Left cardiac atrium (tissue), 4 donors: ENCODE measurements at places on chromosomes 1 and 21. TPM values are rescaled to one million over a fixed set of nuclear protein-coding genes. Genes with fewer than 3 reads are reported as not detected.
A peak's percentile ranks its signal among the peaks of the same experiment; 100 is the strongest.

DNA sequence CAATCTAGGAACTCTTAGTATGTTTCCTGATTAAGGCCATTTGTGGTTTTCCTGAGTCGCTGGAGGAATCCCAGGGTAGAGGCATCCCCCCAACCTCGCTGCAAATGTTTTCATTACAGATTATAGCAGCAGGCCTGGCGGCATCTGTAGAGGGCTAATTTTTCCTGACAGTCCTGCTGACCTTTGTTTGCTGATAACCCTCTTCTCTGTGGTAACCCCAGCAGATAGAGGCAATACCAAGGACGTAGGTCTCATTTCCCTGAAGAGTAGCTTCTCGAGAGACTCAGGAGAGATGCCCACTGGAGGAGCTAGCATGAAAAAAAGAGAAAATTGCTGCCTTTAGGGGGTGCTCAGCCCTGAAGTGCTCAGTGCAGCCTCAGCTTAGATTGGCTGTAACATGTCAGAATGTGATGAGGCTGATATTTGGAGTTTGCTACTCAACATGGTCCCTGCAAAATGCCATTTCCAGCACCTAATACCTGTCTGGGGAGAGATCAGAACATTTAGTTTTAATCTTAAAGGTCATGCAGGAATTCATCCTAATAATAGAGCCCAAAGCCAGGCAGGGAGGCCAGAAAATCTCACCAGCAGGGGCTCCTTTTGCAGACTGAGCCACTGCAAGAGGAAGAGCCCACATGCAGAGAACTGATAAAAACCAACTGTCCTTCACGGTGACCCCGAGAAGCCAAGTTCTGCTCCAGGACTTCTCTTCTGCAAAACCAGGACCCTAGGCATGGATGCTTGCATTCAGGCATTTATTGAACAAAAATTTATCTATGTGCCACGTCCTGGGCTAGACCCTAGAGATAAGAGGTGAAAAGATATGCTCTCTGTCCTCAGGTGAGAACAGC lies 184.5 kb downstream of the KAZN start:
- DNase-seq, result no peak

DNA sequence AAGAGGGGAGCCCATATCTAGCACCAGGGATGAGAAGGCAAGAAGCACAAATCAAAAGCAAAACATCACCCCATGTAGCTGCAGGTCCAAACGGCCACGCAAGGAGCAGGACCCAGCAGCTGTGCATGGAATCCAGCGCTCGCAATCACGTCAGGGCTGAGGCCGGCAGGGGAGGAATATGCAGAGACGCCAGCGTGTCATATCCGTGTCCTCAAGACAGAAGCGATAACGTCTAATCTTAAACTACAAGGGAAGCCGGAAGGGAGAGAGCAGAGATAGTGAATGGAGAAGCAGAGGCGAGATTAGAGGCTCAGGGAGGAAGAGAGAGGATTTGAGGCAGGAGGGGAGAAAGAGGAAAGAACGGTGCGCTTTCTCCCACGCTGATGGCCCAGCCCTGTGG lies 39.1 kb downstream of the FBXO2 start:
- peak; percentile 31 for DNase-seq

DNA sequence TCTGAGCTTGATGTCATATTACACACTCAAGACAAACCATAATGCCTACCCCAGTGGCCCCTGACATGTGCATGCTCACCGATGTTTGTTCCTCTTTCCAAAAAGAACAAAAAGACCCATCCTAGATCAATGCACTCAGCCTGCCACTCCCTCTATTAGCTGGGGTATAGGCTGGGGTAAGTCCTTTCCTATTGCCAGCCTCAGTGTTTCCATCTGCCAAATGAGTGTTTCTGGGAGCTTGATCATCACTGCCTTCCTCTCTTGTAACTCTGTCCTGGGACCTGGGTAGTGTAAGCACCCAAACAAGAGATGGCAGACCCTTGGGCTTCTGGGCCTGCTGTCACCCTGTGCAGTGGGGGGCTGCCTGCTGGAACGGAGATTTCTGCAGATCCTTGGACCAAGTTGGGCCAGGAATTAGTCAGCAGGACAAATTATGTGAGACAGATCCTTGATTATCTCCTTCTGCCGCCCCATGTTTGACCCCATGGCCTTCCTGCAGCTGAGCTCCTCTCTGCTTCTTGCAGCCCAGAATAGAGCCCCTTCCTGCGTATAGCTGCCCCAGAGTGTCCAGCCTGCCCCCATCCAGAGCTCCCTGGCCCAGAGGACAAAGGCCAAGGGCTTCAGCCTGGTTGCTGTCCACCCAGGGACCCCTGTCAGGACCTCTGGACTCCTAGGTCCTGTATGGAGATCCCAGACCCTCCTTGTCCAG lies 31.5 kb upstream of the LRP8 start:
- no peak for DNase-seq

DNA sequence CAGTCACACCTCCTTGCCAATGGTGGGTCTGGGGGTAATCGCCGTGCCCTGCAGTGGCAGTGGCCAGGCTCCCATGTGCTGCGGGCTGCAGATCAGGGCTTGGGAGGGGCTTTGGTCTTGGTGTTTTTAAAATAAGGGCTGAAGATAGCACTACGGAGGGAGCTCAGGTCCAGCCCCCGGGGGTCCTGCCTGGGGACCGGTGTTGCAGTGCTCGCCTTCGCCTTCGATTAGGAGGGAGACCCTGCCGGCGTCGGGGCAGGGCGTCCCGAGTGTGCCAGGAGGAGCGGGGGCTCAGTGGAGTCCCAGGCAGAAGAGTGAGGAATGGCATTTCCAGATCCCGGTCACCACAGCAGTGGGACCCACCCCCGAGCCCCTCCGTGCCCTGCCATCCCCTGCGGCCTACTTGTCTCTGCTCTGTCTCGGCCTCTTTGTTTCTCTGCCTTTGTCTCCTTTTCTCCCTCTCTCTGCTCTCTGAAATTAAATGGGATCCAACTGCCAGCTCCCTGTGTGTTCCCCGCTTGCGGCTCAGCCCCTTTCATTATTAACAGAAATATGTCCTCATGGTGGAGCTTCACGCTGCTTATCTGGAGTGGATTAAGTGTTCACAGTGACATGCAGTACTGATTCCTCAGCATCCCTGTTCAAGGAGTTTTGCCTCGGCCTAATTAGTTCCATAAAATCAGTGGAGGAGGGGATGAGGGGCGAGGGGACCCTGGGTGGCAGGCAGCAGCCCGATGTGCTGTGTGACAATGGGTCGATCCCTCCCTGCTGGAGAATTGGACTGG lies 44.4 kb downstream of the DMRTB1 start:
- no peak for DNase-seq

- DNase-seq, result no peak
Measured at GRCh38 chr1:65606426-65606825, 186.0 kb downstream of the LEPR start.

RUNX3 gene
- total RNA-seq, result 2.4 TPM

- DNase-seq, result no peak
Measured at GRCh38 chr1:45952072-45952471, 148.7 kb downstream of the MAST2 start.

DNA sequence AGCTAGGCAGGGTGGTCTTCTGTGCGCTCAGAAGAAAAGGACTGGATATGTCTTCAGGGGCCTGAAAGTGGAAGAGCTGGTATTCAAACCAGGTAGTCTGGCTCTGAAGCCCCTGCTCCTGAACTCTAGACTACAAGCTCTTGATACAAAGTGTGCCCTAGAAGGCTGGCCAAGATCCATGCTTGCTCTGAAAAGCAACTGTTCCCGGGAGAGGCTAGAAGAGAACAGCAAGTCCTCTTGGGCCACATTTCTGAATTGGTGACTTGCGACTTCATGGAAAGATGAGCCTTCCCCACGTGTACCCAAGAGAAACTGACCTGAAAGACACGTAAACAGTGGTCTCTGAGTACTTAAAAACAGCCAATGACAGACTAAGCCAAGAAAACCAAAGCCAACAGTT lies 123.3 kb upstream of the GRIK3 start:
- DNase-seq, result no peak

DNA sequence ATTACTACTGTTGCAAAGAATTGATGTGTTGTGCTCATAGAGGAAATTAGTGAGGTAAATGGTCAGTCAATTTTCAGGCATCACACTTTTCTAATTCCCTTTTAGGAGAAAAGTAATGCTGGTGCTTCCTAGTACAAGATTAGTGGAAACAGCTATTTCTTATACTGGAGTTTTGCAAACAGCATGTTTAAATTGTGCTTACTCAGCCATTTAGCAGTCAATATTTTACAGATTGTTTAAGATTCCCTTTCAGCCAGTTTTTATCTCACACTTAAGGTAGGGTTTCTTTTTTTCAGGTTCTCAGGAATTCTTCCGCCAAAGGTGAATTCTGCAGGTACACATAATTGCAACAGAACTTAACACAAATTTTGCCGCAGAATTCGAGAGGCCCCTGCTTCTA lies 10.9 kb downstream of the SRRM1 start:
- DNase-seq, result no peak

- no peak for DNase-seq
Measured at GRCh38 chr1:31718327-31718897, 14.6 kb upstream of the COL16A1 start.

- DNase-seq, result no peak
Measured at GRCh38 chr1:156417401-156418020, 48.5 kb downstream of the RHBG start.

- DNase-seq, result no peak
Measured at GRCh38 chr1:153393926-153394325, 3.1 kb upstream of the S100A8 start.

- DNase-seq, result no peak
Measured at GRCh38 chr1:64184003-64184440, 19.4 kb upstream of the UBE2U start.

- no peak for DNase-seq
Measured at GRCh38 chr1:234250747-234251146, 122.5 kb upstream of the COA6 start.

DNA sequence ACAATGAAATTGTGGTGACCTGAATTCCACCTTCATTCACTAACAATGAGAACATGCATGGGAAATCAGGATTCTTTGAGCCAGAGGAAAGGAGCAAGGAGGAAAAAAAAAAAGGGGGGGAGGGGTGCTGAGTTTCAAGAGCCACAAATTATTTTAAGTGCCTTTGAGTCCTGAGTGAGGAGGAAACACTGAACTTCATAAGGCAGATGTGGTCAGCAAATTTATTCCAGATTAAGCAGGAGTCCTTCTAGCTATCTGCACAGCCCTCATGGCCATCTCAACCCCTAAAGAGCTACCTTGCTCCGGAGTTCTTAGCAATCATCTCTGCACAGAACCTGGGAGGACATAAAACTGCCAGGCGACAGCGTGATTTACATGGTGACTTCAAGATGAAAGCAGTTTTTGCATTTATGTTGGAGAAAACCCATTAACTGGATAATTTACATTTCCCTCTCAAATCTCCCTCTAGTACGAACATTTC lies 21.7 kb downstream of the ASTN1 start:
- DNase-seq, result no peak
